T-helper 2 cell (primary cell): ENCODE measurements at places on chromosomes 7 and 10.

DNA sequence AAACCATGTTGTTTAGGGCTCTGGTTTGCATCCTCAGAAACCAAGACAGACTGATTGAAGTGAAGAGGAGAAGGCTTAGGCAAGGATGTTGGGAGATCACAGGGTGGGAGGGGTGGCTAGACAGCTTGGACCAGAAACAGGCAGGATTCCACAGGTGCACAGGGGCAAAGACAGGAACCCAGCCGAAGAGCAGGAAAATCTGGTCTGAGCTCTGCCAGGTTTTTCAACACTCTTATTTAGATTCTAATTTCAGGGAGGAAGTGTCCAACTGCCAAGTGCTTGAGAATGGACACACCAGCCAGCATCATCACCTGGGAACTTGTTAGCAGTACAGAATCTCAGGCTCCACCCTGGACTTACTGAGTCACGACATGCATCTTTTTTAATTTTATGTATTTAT, 93.8 kb downstream of the MARCHF5 start:
- no peak for DNase-seq

GRCh38 chr10:2798336-2799022, 268.9 kb upstream of the PFKP start:
- no peak for DNase-seq

DNA sequence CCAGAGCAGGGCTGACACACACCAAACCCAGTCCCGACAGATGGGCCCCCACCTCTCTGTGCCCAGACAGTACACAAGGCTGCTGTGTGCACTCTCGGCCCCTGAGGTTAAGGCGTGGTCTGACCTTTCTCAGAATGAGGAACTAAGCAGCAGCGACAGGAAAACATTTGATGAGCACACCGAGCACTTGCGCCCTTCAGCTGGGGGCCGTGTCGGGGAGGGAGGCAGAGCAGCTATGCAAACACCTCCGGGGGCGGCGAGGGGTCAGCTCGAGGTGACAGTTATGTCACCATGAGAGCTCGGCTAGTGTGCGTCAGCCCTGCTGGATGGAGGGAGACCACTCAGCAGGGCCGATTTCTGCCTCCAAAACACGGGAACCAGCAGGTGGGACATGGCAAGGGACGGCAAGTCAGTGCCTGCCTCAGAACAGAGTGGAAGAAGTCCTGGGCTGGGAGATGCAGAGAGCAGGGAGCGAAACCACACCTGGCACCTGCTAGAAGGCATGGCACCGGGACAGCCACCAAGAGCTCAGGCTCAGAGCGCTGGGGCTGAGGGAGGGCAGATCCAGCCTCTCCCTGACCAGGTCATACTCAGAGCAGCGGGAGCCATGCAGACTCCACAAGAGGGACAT, 57.4 kb downstream of the CHST15 start:
- no peak for DNase-seq

DNA sequence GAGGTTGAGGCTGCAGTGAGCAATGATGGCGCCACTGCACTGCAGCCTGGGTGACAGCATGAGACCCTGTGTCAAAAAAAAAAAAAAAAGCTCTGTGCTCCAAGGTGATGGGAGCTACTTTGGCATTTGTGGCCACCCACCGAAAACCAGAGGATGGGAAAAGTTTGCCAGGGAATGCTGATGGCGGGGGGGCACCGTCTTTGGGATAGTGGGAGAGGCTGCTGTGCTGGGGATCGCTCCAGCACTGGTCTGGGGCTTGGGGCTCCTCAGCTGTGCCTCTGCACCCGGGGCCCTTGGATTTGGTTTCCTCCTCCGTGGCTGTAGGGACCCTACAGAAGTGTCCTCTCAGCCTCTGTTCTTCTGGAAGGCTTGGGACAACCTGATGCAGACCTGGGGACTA, 11.7 kb upstream of the RAMP3 start:
- no peak for DNase-seq

DNA sequence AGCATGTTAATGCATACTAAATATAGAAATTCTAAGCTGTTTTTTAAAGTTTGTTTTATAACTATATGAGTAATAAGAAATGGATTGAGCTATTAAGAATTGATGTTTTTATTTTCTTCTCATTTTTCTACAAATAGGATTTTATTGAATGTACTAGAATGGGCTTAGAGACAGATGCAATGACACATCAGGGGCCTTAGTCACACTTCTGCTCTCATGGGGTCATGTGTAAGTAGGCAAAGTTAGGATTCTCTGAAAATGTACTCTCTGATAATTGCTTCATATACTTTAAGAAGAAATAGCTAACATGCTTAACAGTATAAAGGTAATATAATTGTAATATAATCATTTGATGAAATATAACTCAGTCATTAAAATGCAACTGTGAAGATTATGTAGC, 154.6 kb downstream of the ZNF438 start:
- no peak for DNase-seq

- DNase-seq, result no peak
Measured at GRCh38 chr7:86833360-86833759, 189.7 kb downstream of the GRM3 start.

DNA sequence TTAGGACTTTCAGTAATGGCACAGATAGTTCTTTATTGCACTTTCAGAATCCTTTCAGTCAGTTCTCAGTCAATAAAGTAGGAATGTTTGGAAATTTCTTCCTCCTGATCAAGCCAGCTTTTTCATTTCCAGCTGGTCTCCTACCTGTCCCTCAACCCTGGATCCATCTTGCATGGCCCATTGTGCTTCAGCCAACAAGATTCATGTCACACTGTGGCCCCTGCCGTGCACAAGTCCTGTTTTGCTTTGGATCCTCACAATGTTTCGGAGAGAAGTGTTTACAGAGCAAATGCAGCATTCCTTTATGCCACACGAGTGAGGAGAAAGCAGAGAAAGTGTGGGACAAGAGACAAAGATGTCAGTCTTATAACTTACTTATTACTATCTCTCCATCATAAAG, 1694.7 kb upstream of the LRRTM3 start:
- no peak for DNase-seq

- DNase-seq, result no peak
Measured at GRCh38 chr10:90930971-90931871, 10.3 kb upstream of the ANKRD1 start.

DNA sequence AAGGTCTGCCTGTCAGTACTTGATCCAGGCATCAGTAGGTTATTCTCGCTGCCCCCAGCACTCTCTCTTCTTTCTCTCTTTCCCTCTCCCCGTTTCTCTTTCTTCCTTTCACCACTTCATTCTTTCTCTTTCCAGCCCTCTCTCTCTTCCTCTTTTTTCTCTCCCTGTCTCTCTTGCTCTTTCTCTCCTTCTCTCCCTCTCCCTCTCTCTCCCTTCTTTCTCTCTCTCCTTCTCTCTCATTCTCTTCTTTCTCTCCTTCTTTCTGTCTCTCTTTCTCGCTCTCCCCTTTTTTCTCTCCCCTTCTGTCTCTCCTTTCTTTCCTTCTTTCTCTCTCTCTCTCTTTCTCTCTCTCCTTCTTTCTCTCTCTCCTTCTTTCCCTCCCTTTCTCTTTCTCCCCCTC, 7.5 kb upstream of the DRGX start:
- DNase-seq, result no peak

- DNase-seq, result peak; percentile 52
Measured at GRCh38 chr7:38368191-38368605, 94.8 kb upstream of the TARP start.

GRCh38 chr7:129613016-129613337, 1.5 kb downstream of the NRF1 start:
- no peak for DNase-seq

- no peak for DNase-seq
Measured at GRCh38 chr10:119368991-119369869, 161.9 kb downstream of the GRK5 start.
